ENCODE measurements at places on chromosomes 6 and 20.

DNA sequence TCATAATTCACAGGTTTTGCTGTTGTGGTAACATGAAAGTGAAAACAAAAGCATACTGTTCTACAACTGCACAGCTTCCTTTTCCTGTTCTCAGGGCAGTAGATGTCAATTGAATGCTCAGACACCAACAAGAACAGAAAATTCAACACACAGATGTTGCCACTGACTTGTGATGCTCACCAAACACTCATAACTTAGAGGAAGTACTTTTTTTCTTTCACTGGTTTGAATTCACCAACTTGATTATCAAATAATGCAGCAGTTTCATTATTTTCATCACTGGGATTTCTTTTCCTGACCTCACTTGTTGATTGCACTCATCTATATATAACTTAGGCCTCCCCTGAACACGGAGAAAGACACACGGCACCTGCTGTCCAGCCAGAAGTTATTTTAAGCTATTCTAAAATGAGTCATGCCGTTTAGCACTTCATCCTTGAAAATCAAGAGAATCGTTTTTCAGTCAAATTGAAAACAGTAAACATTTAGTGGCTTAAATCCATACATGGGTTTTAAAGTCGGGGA lies 949 bp downstream of the TXLNB start:
- DNase-seq = no peak

GRCh38 chr20:6959900-6960312 lies 192.4 kb downstream of the BMP2 start:
- no peak for DNase-seq

DNA sequence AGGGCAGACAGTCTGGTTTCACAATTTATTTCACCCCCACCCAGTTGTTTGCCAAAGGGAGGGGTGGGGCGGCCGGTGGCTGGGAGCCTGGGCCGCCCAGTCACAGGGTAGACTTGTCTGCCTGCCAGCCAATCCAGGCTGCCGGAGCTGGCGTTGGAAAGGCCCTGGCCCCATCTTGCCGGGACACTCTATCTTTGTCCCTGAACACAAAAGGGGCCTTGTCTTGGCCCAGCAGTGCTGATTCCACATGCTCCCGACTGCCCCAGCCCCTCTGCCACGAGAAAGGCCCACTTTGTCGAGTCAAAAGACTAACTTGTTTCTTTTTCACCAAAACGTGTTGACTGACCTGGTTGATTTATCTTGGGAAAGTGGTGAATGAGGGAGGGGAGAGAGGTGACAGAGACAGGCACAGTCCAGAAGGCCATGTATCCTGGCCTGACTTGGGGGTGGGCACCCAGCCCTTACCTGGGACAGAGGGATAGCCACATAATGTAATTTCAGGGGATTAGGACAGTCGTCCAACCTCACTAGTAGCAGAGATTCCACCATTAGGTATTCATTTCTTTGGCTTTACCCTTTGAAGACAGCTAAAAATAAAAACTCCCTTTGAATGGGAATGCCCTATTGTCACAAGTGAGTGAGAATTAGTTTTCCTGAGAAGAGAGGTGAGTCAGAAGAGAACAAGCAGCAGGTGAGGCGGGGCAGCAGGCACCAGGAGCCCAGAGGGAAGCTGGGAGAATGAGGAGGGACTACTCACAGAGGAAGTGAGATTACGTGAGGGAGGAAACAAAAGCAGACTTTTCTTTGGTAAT lies 67.0 kb upstream of the SIRPA start:
- no peak for DNase-seq

DNA sequence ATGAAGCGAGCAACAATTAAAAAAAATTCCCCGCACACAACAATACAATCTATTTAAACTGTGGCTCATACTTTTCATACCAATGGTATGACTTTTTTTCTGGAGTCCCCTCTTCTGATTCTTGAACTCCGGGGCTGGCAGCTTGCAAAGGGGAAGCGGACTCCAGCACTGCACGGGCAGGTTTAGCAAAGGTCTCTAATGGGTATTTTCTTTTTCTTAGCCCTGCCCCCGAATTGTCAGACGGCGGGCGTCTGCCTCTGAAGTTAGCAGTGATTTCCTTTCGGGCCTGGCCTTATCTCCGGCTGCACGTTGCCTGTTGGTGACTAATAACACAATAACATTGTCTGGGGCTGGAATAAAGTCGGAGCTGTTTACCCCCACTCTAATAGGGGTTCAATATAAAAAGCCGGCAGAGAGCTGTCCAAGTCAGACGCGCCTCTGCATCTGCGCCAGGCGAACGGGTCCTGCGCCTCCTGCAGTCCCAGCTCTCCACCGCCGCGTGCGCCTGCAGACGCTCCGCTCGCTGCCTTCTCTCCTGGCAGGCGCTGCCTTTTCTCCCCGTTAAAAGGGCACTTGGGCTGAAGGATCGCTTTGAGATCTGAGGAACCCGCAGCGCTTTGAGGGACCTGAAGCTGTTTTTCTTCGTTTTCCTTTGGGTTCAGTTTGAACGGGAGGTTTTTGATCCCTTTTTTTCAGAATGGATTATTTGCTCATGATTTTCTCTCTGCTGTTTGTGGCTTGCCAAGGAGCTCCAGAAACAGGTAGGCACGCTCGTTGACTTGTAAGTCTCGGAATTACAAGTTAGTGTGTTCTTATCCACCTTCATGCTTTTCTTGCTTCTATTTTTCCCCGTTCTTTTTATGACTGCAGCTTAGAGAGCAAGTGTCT lies at the start of gene EDN1:
TSS of gene EDN1 (plus strand) at position 429 of the 888 bp plus-strand sequence. CDS start at position 698, 269 bp downstream.
- DNase-seq = peak; percentile 58

DNA sequence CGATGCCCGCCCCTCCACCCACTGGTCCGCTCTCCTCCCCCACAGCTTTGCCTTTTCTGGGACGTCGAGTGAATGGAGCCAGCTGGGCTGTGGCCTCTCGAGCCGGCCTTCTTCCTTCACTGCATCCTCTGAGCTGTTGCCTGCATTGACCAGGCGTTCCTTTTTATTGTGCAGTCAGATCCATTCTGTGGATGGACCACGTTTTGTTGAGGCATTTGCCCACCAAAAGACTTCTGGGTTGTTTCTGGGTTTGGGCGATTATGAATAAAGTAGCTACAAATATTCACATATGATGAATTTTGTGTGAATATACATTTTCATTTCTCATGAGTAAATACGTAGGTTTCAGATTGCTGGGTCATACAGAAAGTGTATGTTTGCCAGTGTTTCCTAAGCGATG lies 9.9 kb downstream of the NTSR1 start:
- no peak for DNase-seq

Data from urinary bladder (tissue), 4 donors.